Activated naive CD8-positive, alpha-beta T cell treated with anti-CD3 and anti-CD28 coated beads, Interleukin-2, amount 50 U/mL, for 16 hours (primary cell): ENCODE measurements at places on chromosomes 1 and 21.

DNA sequence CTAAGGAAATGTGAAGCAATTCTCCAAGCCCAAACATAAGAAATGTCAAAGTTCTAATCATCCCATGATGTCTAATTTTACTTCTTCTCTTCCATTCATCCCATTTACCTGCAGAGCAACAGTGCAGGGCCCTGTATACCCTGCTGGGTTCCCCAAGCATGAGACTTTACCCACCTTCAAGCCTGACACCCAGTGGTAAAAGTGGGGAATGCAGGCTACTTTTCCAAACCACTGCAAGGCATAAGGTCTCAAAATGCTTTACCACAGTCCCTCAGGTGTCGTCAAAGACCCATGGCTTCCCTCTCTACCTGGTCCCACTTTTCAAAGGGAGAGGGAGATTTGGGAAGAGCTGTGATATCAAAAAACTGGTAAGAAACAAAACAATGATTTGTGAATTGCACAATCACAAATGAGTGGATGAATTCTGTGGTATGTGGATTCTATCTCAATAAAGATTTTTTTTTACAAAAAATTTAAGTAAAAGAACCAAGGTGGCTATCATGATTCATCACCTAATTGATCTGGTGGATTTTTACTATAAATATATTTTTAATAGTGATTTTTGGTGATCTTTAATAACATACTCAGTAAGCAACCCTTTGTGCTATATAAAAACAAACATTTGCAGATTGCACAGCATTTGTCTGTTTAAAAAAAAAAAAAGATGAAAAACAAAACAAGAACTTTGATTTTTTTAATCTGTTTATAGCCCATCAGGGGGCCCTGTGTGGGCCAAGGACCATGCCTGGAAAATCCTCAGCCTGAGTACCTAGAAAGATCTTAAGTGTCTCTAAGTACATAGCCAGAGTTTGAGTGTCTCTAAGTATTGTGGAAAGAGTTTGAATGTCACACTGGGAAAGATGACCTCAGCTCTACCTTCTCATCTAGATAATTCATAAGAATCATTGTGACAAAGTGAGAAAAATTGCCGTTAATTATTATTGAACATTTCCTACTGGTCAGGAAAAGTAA lies 73.1 kb upstream of the GJB5 start:
- DNase-seq: no peak

DNA sequence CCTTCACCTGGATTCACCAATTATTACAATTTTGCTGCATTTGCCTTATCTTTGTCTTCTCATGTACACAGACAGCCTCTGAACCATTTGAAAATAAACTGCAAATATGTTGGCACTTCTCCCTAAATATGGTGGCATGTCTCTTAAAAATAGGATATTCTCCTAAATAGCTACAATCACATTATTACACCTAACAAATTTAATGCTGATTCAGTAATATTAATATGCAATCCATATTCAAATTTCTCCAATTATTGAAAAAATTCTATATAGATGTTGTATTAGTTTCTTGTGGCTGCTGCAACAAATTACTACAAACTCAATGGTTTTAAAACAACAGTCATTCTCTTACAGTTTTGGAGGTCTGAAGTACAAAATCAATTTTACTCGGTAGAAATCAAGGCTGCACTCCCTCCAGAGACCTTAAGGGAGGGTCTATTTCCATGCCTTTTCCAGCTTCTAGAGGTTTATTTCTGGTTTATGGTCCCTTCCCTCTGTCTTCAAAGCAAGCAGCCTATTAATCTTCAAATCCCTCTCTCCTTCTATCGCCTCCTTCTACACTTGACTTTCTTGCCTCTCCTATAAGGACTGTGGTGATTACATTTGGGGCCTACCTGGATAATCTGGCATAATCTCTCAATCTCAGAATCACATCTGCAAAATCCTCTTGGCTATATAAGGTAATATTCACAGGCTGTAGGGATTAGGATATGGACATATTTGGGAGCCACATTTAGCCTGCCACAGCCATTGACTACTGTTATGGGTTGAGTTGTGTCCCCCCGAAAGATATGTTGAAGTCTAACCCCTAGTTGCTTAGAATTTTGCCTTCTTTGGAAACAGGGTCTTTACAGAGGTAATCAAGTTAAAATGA lies 52.5 kb upstream of the BOLA1 start:
- DNase-seq: no peak

GRCh38 chr1:246680190-246680589 lies 44.0 kb upstream of the SCCPDH start:
- no peak for DNase-seq

DNA sequence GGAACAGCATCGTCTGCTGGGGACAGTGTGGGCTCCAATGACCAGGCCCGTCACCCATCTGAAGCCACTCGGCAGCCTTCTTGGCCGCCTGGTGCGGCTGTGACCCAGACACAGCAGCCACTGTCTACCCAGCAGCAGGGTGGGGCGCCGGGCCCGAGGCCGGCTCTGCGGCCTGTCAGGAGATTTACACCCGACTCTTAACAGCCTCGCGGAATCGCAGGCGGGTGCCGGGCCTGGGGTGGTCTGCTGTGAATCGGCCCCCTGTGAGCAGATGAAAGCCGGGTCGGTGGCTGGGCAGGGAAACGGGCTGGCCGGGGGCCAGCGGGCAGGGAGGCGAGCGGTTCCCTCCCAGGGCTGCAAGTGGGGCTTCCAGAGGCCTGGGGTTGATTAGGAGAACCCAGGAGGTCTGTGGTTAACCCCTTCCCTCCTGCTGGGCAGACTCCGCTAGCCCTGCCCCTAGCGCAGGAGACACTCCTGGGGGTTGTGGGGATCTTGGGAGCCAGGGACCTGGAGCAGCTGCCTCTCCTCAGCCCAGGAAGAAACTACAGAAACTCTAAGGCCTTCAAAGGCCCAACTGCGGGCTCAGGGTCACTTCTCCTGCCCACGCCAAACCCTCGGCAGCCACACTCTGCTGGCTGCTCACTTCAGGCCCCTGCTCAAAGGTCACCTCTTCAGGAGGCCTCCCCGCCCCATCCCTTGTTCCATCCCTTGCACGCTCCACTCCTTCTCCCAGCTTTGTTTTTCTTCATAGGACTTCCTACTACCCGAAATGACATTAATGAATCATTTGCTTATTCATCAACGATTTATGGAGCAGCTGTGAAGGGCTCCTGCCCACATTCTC lies 15.6 kb downstream of the RUNX3 start:
- no peak for DNase-seq

GRCh38 chr21:35266546-35266945 lies 217.4 kb upstream of the RUNX1 start:
- DNase-seq: no peak

GRCh38 chr1:90973897-90974798 lies 47.7 kb downstream of the ZNF644 start:
- DNase-seq: no peak

DNA sequence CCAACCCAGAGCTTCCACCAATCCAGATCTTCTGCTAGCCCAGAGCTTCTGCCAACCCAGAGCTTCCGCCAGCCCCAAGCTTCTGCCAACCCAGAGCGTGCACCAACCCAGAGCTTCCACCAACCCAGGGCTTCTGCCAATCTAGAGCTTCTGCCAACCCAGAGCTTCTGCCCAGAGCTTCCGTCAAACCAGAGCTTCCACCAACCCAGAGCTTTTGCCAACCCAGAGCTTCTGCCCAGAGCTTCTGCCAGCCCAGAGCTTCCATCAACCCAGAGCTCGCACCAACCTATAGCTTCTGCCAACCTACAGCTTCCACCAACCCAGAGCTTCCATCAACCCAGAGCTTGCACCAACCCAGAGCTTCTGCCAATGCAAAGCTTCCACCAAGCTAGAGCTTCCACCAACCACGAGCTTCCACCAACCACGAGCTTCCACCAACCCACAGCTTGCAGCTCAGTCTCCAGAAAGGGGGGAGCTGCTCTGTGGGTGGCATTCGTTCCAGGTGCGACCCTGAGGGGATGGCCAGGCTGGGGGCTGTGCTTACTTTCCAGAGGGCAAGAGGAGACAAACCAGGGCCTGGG lies 23.8 kb downstream of the CRYAA start:
- no peak for DNase-seq

DNA sequence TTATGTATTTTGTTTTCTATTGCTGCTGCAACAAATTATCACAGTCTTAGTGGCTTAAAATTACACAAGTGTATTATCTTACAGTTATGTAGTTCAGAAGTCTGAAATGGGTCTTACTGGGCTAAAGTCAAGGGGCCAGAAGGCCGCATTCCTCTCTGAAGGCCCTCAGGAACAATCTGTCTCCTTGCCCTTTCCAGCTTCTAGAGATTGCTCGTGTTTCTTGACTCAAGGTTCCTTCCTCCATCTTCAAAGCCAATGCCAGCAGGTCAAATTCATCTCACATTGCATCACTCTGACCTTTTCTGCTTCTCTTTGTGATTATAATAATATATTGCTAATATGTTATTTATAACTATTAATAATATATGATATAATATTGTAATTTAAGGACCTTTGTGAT lies 97.1 kb downstream of the DIRAS3 start:
- DNase-seq: no peak

- DNase-seq: no peak
Observed at GRCh38 chr1:162381383-162381782, at the start of gene C1orf226. TSS of gene C1orf226 (plus strand) at chr1:162381728. CDS start at chr1:162381902, 174 bp downstream.

DNA sequence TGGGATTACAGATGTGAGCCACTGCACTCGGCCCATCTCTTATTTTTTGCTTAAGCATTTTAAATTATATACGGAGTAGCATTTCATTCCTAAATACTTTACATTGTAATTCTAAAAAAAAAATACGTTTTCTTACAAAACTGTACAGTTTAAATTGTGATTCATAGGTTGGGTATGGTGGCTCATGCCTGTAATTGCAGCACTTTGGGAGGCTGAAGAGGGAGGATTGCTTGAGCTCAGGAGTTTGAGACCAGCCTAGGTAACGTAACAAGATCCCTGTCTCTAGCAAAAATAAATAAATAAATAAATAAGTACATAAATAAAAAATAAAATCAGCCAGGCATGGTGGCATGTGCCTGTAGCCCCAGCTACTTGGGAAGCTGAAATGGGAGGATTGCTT lies 24.6 kb downstream of the TBCE start:
- no peak for DNase-seq

DNA sequence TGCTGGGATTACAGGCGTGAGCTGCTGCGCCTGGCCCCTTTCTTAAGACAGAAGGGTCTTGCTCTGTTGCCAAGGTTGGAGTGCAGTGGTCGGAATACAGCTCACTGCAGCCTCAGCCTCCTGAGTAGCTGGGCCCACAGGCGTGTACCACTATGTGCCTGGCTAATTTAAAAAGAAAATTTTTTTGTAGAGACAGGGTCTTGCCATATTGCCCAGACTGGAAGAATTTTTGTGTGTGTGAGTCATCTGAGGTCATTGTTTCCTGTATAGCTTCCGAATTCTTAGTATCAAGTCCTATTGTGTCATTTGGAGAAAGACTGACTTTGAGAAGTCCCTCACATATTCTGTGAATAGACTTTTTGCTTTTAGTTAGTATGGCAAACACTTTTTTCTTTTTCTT lies 4.7 kb downstream of the SZRD1 start:
- DNase-seq: no peak

- no peak for DNase-seq
Observed at GRCh38 chr1:116529199-116529631, 41.6 kb downstream of the CD58 start.

DNA sequence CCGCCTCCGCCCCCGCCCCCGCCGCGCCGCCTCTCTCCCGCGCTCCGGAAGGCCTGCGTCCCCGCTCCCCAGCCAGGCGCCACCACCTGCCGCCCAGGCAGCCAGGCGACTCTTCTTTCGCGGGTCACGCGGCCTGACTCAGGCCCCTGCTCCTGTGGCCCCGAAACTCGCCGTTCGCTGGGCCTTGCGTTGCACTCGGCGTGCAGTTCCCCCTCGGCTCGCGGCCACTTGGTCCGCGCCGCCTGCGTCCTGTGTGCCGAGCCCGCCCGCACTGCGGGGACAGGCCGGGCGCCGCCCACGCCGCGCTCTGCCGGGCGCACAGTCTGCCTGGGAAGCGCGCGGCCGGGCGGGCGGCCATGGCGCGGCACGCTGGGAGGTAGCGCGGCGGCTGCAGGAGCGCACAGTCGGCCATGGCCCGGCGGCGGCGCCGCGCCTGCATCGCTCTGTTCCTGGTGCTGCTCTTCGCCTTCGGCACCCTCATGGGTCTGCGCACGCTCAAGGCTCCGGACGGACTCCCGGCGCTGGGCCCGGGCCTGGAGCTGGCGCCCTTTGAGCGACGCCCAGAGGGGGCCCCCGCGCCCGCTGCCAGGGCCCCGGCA lies at the start of gene MANEAL:
Gene MANEAL, plus strand, starts transcription at position 75 of the 599 bp plus-strand sequence. Its CDS starts 336 bp downstream, at position 411.
- DNase-seq: no peak
